ENCODE measurements at places on chromosomes 2 and 18.

DNA sequence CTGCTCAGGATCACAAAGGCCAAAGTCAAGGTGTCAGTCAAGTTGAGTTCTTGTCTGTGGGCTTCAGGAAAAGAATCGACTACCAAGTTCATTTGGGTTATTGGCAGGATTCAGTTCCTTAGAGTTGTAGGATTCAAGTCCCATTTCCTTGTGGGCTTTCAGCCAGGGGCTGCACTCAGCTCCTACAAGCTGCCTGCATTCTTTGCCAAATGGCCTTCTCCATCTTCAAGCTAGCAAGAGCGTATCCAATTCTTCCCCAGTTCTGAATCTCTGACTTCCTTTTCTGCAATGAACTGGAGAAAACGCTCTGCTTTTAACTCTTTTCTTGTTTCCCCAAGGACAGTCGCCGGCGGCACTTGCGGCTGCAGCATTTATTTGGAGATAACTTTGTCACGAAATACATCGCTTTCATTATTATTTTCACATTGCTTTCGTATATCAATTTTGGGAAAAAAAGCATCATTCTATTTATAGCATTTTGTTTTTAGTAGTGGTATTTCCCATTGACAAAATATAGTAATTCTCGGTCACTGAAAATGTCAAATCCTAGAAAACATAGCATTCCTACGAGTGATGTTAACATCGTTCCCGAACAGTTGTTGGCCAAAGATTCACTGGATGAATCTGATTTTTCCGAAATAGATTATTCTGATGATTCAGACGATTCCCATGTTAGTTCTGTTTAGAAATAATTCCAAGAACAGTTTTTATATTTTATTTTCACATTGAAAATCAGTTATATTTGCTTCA is 59.6 kb upstream of the SERPINE2 start:
- DNase-seq, result no peak

GRCh38 chr2:236229186-236229585 is 35.0 kb downstream of the ASB18 start:
- DNase-seq, result no peak

DNA sequence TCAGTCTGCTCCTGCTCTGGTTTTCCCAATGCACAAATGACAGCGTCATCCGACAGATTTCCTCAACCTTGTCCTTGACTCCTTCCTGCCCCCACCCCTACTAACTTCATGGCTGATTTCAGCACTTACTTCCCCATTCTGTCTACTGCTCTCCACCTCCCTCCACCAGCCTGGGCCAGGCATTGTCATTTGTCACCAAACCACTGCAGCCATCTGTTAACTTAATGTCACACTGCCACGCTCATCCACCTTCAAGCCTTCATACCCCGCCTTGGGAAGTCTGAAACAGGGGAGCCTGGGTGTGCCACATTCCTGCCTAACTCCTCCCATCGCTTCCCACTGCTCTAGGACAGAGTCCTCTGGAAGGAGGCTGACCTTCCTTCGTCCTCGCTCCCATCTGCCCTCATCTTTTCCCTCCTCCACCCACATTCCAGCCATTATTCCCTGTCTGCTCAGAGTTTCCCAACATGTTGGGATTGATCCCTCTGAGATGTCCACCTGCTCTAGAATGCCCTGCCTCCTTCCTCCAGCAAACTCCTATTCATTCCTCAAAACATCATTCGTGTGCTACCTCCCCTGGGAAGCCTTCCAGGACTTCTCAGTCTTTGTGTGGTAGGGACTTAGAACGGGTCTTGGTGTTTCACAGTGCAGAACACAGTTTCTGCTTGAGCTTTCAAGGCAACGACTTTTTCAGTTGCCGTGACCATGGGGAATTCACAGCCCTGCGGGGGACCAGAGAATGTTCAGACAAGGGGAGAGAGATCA is 42.2 kb upstream of the SMAD7 start:
- DNase-seq, result peak; percentile 29

DNA sequence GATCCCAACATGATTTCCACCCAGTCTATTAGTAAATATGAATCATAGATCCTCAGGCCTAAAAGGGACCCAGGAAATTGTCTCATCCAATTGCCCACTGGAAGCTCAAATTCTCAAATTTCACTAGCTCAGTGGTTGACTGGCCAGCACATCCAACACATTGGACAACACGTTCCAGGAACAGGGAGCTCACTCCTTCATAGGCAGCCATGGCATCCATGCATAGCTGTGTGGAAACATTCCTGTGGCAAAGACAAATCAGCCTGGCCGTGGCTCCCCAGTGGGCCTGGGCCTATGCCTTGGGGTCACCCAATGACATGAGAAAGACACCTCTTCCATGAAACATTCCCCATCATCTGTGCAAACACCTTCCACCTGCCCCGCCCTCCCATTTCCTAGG is 261.1 kb downstream of the ANAPC1 start:
- no peak for DNase-seq

GRCh38 chr2:192203876-192204275 is 9.1 kb upstream of the TMEFF2 start:
- no peak for DNase-seq

- no peak for DNase-seq
Measured at GRCh38 chr2:129347486-129348217, 631.8 kb upstream of the RAB6C start.

GRCh38 chr2:166454006-166454595 is 39.9 kb downstream of the SCN7A start:
- DNase-seq, result no peak

GRCh38 chr2:161321944-161322648 is 13.9 kb downstream of the PSMD14 start:
- no peak for DNase-seq

Measured in SW480 (cell line).